ENCODE measurements at places on chromosomes 7 and 10.

GRCh38 chr10:131431978-131432690, 120.6 kb upstream of the TCERG1L start:
- no peak for DNase-seq

DNA sequence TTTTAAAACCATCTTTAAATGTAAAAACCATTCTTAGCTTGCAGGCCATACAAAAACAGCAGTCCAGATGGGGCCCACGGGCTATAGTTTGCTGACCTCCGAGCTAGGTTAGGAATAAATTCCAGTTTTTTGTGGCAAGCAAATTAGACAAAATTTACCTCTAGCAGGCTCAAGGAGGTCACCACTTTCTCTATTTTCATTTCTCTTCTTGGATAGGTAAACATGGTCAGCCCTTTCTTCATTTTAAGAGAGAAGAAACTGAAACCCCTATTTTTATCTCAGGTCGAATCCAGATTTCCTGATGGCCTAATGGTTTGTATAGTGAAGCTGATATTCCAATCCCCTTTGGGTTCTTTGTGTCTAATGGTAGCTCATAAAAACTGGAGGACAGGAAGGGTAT, 10.7 kb downstream of the IKZF5 start:
- no peak for DNase-seq

DNA sequence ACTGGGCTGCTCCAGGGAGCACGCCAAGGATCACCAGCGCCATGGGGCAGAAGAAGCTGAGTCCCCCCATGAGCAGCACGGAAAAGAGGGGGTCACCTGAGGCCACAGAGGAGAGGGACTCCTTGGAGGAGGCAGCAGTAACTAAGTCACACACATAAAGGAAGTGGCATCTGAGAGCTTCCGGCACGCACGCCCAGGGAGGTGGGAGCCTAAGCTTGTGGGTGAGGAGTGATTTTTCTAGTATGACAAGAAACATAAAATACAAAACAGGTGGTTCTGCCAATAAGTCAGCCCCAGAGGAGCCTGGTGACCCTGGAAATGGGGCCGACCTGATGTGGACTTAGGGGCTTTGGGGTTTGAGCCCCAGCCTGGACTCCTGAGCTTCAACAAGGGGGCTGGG, 60.8 kb downstream of the CARD11 start:
- no peak for DNase-seq

- no peak for DNase-seq
These were observed 281.8 kb upstream of the KLF6 start for GRCh38 chr10:4066581-4067390.

DNA sequence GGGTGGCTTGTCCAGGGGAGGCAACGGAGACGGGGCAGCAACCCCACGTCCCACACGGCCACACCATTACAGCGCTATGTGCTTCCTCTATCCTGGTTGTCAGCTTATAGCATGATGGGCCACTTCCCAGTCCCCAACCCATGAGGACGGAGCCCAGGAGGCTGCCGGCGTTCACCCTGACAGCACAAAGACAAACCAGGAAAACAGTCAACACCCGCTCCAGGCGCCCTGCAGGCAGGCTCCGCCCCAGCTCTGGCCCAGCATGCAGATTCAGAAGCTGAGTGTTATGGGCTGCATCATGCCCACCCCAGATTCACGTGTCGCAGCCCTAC, 14.8 kb downstream of the WDR86 start:
- DNase-seq: no peak

DNA sequence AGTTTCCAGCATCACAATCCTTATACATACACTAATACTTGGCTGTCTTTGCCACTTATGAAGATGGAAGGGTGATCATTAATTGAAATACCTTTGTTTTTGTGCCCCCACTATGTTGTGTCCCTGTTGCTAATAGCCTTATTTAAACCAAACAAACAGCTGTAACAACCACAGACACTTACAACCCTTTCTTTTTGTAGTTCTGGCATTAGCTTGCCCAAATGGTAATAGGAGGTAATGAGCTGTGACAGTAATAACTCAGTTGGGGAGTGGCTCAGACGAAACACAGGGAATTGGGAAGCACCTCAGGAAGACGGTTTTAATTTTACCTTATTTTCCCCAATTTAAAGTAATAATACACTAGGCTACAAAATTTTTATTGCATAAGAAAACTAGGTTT, 83.4 kb downstream of the MDFIC start:
- no peak for DNase-seq

- no peak for DNase-seq
These were observed 243.5 kb upstream of the ZNF32 start for GRCh38 chr10:43892062-43892770.

DNA sequence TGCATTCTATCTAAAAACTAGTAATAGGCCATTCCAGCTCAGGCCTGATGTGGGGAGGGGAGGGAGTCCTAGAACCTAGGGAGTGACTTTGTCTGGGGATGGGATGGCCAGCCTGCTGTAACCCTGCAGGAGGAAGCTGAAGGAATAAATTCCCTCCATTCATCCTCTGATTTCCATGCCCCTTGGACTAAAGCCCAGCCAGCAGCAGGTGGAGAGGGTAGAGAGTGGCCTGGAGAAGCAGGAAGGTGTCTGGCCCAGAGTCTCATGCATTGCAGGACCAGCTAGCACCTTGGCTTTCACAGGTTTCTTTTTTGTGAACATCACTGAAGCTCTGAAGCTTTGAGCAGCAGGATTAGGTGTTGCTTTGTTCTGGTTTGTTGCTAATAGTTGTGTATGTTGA, 32.8 kb upstream of the CDH23 start:
- no peak for DNase-seq

DNA sequence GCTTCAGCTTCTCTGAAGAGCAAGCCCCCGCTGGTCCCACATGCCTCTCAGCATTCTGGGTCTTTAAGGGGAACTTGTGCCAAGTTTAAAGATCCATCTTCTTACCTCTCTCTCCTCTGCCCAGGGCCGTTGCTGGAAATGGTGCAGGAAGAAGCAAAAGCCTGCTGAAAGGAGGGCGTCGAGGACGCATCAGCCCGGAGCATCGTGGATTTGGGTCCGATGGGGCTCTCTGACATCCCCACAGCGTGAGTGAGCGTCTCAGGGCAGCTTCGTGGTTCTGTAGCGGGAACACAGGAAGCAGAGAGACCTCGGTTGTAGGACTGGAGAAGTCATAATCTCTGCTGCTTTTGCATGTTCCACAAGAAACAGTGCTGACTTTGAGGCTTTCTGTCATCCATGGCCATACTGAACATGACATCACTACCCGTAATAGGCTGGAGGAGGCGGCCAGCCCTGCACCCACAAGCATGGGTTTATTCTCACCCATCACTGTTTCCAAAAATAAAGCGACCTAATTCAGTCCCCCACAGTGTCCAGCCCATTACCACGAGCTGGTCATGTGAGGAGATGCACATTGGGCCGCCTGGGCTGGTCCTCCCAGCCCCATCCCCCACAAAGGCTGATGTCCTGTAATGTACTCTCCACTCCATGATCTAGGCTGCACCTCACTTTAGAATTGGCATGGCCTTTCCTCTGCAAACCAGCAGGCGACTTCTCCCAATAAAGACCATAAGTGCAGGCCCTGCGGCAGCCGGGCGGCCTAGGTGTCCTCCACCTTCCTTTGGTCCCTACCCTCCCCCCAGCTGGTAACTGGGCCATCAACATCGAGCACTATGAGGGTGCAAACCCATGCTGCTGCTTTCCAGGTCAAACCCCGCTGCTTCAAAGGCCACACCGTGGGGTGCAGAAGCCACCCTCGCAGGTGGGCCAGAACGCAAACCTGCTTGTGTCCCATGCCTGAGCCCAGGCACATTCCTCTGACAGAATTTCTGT, 276.9 kb downstream of the TNS3 start:
- no peak for DNase-seq

DNA sequence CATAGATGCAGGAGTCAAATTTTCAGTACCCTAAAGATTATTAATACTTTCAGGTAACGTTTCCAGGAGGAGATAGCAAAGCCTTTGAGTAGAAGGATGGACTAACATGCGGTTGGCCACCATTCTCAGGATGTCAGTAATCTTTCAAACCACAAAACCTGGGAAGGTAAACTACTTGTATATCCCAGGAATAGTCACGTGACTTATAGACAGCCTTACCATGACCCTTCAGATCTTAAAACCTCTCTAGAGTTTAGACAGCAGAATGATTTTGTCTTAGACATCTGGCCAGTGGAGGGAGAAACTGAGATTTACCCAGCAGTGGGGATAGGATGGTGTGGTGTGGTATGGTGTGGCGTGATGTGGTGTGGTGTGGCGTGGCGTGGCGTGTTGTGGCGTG, 447.8 kb upstream of the GALNT17 start:
- no peak for DNase-seq

GRCh38 chr7:82230811-82231581, 212.6 kb downstream of the CACNA2D1 start:
- no peak for DNase-seq

- DNase-seq: no peak
These were observed 870 bp downstream of the ANK3 start for GRCh38 chr10:60388709-60389301.

- no peak for DNase-seq
These were observed 565.7 kb downstream of the TCERG1L start for GRCh38 chr10:130745821-130746220.

DNA sequence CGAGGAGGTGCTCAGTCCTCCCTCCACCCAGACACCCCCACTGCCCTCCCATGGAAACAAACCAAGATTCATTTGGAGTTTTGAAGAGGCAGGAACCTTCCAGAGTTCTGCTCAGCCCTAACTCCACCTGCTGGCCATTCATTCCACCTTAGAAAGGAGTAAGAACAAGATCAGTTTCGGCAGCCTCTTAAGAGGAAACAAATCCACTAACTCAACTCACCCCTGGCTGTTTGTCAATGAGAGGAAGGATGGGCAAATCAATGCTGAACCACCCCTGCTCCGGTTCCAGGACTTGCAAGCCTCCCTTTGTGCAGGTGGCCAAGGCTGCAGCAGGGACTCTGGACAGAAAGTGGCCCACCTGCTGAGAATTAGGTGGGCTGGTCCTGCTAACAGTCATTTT, 26.2 kb downstream of the CCDC3 start:
- no peak for DNase-seq

DNA sequence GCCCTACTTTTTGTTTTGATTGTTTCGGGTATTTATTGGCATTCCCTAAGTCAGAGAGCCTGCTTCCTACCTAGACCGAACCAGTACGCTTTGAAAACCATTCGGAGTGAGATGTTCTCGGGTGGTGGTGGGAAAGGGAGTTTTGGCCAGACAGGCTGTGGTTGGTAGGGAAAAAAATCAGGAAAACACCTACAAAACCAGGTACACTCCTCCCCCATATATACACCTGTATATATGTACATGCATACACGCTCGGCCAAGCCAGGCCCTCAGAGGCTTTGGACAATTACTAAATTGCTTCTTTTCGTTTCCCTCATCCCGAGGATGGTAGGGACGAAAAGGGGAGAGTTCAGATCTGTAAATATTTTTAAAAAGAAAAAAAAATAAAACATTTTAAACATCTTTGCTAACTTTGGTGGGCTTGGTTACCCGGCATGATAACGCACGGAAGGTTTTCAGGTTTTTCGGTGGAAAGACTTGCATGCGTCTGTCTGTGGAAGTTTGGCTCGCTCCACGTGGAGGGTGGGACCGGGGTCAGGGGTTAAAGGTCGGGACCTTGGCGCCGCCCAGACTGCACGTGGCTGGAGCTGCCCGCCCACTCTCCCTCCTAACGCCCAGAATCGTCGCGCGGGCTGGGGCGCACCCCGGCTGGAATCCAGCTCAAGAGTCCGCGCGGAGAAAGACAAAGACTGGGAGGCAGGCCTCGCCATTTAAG, 2.5 kb downstream of the HMX2 start:
- DNase-seq: no peak

DNA sequence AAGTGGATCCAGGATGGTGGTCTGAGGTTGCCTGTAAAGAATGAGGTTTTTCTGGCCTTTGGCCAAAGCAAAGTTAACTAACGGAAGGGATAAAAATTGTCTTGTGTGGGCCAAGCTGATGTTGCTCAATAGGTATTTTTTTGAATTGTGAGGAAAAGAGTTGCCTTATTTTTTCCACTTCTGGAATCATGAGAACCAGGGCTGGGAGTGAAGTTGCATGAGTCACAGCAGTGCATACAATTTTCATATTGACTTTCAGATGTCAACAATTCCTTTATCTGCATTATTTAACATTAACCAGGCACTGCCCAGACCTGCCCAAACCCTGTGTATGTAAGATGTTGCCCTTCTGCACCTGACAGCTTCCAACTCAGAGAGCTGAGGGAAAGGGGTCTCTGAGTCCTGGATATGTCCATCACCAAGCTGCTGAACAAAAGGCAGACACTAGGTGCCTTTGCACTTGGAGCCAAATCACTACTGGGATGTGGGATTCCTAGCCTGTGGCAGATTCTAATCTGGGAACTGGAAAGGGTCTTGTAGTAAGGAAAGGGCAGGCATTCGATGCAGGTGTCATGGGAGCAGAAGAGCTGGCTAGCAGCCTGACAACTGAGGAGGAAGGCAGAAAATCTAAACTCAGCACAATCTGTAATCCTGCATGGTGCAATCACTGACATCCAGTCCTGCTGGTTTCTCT, 52.3 kb upstream of the SLC35B4 start:
- DNase-seq: peak; percentile 29

- no peak for DNase-seq
These were observed 220.3 kb upstream of the HPS1 start for GRCh38 chr10:98667081-98667480.

GRCh38 chr7:11436316-11436715, 395.7 kb downstream of the THSD7A start:
- no peak for DNase-seq

DNA sequence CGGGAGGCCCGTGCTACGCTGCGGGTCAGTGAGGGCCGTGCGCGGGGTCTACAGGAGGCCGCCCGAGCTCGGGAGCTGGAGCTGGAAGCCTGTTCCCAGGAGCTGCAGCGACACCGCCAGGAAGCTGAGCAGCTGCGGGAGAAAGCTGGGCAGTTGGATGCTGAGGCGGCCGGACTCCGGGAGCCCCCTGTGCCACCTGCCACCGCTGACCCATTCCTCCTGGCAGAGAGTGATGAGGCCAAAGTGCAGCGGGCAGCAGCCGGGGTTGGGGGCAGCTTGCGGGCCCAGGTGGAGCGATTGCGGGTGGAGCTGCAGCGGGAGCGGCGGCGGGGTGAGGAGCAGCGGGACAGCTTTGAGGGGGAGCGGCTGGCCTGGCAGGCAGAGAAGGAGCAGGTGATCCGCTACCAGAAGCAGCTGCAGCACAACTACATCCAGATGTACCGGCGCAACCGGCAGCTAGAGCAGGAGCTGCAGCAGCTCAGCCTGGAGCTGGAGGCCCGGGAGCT, 7.0 kb downstream of the LZTS2 start:
- no peak for DNase-seq

GRCh38 chr10:95445223-95445836, 115.8 kb downstream of the SORBS1 start:
- peak; percentile 62 for DNase-seq

- DNase-seq: no peak
These were observed 190.2 kb upstream of the HGF start for GRCh38 chr7:81960026-81960425.

- no peak for DNase-seq
These were observed 7.4 kb downstream of the IGF2BP3 start for GRCh38 chr7:23462846-23463245.

DNA sequence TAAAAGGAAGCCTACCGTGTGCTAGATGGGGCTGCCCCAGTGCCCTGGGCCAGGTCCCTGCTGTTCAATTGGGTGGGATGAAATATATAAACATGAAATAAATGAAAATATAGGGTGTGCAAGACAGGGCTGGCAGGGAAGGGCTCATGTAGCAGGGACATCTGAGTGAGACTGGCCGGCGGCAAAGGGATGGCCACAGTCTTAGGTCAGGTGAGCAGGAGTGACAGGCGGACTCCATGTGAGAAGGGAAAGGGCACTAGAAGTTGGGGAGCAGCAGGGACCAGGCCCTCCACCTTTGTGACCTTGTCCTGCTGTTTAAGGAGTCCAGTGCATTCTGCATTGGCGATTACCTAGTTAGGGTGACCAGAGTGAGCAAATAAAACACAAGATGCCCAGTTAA, 207.6 kb upstream of the ZNF32 start:
- DNase-seq: no peak

Measured in glomerular endothelial cell (primary cell).